Stimulated activated CD8-positive, alpha-beta memory T cell treated with anti-CD3 and anti-CD28 coated beads, Interleukin-7, amount 100 ng/mL, for 1 hour (primary cell): ENCODE measurements at places on chromosomes 4 and X.

- no peak for DNase-seq
Observed at GRCh38 chr4:108355186-108355901, 186.6 kb upstream of the LEF1 start.

DNA sequence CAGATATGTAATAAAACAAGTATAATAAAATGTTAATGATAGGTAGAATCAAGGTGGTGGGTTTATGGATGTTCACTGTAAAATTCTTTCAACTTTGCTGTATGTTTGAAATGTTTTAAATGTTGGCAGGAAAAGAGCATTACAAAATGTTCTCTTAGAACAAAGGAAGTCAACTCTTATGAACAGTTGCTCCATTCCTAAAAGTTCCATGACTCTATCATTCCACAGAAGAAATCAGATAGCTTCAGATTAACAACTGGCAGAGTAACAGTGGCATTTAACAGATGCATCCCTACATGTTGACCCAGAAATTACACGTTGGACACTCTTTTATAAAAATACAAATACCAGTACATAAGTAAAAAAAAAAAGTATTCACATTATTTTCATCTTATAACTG lies 2023.7 kb downstream of the ARAP2 start:
- DNase-seq: no peak

- DNase-seq: no peak
Observed at GRCh38 chrX:3443184-3443583, 96.7 kb upstream of the MXRA5 start.

DNA sequence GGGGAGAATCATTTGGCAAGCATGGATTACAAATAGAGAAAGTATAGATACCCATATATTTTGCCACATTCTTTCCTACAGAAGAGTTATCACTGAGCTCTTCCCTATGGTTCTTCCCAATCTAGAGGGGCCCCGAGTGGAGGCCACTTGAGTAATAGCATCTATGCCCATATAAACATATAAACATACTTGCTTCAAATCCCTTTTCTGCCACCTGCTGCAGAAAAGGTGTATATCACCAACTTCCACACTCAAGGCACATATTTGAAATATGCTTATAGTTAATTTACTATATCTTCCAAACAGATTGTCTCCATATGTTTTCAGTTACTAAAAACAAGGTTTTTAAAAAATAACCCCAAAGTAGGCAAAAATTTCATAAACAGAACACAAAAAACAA lies 642.8 kb upstream of the DIPK2B start:
- no peak for DNase-seq

DNA sequence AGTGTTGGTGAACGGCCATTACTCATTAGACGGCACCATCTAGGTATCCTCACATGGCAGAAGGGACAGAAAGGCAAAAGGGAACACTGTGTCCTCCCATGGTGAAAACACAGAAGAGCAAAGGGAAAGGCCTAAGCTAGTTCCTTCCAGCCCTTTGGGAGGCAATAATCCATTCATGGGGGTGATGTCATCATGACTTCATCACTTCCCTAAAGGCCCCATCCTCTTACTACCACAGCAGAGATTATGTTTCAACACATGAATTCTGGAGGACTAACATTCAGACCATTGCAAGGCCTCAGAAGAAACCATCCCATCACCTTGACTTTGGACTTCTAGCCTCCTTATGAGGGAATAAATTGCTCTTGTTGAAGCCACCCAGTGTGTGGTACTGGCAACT lies 238.2 kb downstream of the MGST2 start:
- no peak for DNase-seq

- DNase-seq: no peak
Observed at GRCh38 chrX:39248330-39248729, 447.1 kb downstream of the MID1IP1 start.

GRCh38 chr4:12116009-12116552 lies 687.4 kb upstream of the HS3ST1 start:
- no peak for DNase-seq

DNA sequence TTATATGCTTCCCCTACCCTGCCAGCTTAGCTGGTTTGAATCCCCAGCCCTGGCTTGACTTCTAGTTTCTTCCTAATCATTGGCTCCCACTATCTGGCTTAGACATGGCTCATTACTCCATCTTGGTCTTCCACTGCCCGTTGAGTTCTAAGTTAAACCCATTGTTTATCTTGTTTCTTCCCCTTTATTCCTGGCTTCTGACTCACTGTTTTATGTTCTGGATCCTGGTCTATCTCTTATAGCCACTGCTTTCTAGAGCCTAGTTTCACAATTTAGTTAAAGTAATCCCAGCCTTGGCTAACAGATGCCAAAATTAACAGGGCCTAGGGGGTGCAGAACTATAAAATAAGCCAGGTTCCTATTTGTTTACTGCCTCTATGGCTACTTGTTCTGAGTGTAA lies 120.9 kb downstream of the ARHGEF9 start:
- DNase-seq: no peak

- DNase-seq: no peak
Observed at GRCh38 chr4:39464886-39465501, 6.1 kb downstream of the LIAS start.

- DNase-seq: no peak
Observed at GRCh38 chrX:97452283-97452682, 568.6 kb downstream of the RPA4 start.

DNA sequence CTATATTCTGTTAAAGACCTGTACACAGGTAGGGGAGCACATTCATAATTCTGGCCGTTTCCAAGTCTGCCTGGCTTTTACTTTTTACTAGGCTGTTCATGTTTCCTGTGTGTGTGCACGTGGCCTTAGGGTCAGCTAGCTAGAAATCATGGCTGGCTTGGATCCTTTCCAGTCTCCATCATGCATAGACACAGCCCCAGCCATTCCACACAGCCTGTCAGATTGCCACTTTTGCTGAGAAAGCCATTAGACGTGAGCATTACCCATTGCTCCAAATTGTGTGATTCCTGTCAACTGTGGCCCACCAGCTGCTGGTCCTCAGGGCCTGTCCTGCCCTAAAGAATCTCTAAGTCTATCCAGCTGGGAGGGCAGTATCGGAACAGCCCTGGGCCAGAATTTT lies 11.4 kb upstream of the SORCS2 start:
- no peak for DNase-seq

DNA sequence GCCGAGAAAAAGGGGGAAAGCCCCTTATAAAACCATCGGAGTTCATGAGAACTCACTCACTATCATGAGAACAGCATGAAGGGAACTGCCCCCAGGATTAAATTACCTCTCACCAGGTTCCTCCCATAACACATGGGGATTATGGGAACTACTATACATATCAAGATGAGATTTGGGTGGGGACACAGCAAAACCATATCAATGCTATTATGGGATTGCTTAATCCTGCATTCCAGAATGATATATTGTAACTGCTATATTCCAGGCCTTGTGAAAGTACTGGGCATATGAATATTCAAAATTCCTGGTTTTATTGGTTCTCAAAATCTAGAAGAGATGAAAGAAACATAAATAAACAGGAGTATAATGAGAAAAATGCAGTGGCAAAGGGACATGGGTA lies 29.3 kb downstream of the NPY1R start:
- DNase-seq: no peak

GRCh38 chr4:54746218-54746617 lies 88.5 kb downstream of the KIT start:
- DNase-seq: no peak

- no peak for DNase-seq
Observed at GRCh38 chr4:81606166-81606565, 134.5 kb upstream of the RASGEF1B start.

- DNase-seq: no peak
Observed at GRCh38 chrX:133922390-133922771, 63.0 kb downstream of the GPC3 start.

DNA sequence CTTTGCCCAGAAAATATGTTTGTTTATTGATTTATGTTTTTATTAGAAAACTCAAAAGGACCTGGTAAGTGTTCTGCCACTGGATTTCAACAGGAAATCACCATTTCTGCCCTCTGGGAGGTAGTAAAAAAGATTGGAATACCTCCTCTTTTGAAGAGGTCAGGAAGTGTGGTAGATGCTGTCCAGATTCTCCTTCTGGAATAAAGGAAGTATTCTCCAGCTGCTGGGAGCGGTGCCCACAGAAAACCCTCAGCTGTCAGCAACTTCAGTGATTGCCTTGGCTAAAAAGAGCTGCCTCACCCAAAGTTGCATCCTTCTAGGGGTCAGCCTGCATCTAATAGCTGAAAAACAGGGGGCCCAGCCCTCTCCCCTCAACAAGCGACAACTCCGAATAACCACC lies 13.8 kb upstream of the ZNF674 start:
- DNase-seq: no peak

GRCh38 chr4:32349026-32349425 lies 1628.9 kb downstream of the PCDH7 start:
- DNase-seq: no peak

- no peak for DNase-seq
Observed at GRCh38 chr4:54723820-54724219, 66.1 kb downstream of the KIT start.
